Right lobe of liver (tissue), 6 donors: ENCODE measurements at places on chromosomes 3 and 15. TPM values are rescaled to one million over a fixed set of nuclear protein-coding genes. Genes with fewer than 3 reads are reported as not detected.

CD276 gene
- 26.3 TPM for total RNA-seq

GPR62 gene
- not detected for total RNA-seq

PPP1R14D gene
- total RNA-seq = not detected

GPR176 gene
- 1.7 TPM for total RNA-seq

IL17RE gene
- total RNA-seq = 1.5 TPM

SEMA5B gene
- total RNA-seq = 0.18 TPM

CYB561D2 gene
- total RNA-seq = 29.4 TPM

COL6A5 gene
- total RNA-seq = not detected

LRCH3 gene
- 22.1 TPM for total RNA-seq

GOLGA6A gene
- total RNA-seq = 0.83 TPM

DNA sequence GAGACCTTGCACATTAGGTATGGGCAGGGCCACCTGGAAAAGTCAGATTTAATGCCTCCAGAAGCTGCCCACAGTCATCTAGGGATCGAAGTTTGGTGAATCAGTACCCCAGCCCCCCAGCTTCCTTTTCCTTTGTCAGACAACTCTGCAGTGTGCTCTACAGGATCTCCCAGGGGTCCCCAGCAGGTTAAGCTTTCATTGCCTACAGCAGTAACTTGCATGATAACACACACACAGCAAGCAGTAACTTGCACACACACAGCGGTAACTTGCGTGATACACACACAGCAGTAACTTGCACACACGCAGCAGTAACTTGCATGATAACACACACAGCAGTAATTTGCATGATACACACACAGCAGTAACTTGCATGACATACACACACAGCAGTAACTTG, 131.3 kb downstream of the UACA start:
- no peak for DNase-seq

DNA sequence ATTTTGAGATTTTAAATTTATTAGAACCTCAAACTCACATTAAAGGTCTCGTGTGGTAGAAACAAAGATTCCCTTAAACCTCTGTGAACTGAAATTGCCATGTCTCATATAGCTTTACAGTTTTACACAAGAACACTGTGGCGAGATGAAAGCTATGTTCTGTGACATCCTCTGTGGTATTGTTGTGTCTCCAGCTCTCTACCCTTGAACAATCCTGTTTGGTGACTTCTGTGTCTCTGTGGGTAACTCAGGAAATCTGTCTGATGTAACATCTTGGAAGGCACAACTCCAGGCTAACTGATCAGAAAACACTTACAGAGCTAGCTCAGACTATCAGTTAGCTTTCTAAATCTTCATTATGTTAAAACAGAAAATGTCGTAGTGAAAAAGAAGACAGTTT, 318.8 kb upstream of the GBE1 start:
- no peak for DNase-seq

- DNase-seq = no peak
Measured at GRCh38 chr15:41965441-41966413, 6.6 kb downstream of the EHD4 start.

DNA sequence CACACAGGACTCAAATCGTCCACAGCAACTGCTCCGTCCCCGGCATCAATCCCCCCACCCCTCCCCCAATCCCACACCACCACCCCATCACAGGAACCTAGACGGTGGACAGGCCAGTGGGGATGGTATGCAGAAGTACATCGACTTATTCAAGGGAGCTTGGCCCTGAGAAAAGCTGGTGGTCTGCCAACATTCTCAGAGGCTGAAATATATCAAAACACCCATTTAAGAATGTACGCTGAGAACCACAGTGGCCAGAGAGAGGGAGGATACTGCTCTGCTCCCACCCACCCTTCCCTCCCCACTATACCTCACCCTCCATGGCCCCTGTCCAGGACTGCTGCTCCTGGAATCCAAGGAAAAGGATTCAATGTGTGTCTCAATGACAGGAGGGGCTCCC, 12.4 kb upstream of the USP3 start:
- no peak for DNase-seq

GRCh38 chr3:114451051-114451451, 157.2 kb downstream of the TIGIT start:
- no peak for DNase-seq

DNA sequence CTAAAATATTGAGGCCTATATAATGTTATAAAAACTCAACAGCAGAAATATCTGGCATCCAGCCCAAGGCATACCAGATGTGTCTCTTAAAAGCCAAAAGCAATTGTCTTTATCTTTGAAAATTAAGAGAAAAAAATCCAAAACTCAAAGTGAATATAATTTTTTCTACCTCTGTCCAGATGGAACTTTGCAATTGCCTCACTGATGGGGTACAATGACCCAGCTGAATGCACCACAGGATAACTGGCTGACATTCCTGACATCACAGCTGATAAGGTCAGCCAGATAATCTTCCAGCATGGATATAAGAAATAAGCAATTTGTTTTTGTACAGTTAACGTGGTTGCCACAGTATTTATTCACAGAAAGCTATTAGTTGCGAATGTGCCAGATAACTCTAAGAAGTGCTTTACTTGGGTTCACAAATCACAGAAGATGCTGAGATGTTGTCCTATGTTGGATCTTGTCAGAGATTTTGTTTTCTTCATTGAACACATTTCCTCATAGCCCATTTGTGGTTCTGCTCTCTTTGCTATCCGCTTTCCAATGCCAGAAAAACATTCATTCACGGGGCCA, 566.9 kb upstream of the CCDC54 start:
- no peak for DNase-seq

- no peak for DNase-seq
Measured at GRCh38 chr3:128182656-128183055, 29.4 kb downstream of the EEFSEC start.

- DNase-seq = peak; percentile 75
Measured at GRCh38 chr15:60585743-60586708, 107.1 kb upstream of the ICE2 start.

GRCh38 chr3:66665021-66665695, 164.3 kb upstream of the LRIG1 start:
- no peak for DNase-seq

GRCh38 chr3:43366481-43366880, 80.1 kb downstream of the SNRK start:
- no peak for DNase-seq

- no peak for DNase-seq
Measured at GRCh38 chr3:39228496-39228895, 36.1 kb upstream of the XIRP1 start.

DNA sequence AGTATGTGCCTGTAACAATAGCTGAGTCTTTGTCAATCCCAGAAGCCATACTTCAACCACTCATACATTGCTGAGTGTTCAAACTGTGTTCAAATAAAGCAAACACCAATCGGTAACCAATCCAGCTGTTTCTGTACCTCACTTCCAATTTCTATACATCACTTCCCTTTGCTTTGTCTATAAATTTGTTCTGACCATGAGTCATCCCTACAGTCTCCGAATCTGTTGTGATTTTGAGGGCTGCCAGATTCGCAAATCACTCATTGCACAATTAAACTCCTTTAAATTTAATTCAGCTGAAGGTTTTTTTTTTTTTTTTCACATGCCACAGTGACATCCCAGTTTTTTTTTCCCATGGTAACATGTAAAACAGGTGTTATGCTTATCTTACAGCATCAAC, 870.3 kb downstream of the NAALADL2 start:
- DNase-seq = no peak

DNA sequence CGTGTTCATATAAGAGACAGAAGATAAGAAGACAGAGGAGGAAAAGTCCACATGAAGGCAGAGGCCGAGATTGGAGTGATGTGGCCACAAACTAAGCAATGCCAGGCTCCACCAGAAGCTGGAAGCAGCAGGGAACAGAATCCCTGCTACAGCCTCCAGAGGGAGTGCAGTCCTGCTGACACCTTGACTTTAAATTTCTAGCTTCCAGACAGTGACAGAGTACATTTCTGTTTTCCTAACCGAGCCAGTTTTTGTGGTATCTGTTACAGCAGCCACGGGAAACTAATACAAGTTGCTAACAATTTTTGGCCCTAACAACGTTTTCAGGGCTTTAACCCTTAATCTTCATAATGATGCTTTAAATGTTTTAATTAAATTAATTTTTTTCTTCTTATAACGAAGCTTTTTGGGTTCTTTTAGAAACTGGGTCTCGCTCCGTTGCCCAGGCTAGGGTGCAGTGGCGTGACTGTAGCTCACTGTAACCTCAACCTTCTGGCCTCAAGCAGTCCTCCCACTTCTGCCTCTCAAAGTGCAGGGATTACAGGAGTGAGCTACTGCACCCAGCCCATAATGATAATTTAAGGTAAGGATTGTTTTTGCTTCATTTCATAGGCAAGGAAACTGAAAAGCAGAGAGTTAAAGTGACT, 202.3 kb upstream of the PROK2 start:
- DNase-seq = no peak

DNA sequence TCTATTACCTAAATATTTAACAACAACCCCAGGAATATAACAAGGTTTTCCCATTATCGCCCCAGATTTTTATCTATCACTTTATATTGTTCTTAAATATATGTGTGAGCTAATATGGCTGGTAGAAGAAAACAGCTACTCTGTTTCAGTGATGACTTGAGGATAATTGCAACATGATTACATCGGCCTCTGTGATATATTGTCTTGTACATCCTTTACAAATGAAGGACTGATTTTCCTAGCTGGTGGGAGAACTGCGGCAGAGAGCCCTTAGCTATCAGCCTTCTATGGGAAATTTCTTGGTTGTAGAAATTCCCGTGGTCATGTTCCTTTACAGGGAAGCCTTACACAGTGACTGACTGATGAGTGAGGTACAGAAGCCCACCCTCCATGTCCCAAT, 110.9 kb upstream of the ZNF717 start:
- DNase-seq = no peak

DNA sequence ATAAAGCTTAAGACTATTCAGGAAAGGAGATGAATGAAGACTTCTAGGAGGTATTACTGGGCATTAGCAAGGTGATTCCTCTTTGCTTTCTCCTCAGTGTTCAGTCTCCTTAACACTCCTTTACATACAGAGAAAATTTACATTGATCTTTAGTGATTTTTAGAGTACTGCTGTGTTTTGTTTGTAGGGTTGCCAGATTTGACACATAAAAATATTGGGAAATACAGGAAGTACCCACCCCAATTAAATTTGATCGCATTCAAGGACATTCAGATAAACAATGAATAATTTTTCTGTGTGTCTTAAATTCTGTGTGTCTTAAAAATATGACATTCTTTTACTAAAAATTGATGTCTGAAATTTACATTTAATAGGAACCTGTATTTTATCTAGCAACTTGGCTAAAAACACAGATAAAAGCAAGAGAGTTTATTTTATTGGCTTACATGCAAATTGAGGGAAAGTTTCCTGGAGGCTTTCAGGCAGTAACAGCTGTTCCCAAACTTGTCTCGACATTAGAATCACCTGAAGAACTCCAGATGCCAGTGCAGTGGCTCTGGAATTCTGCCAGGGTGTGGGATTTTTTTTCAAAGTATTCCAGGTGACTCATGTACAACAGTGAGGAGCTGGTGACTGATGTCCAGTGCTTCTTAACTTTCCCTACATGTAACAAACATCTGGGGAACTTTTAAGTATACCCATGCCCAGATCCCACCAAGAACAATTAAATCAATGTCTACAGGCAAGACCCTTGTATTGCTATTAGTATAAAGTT, 23.4 kb upstream of the PLOD2 start:
- no peak for DNase-seq

GRCh38 chr15:41284427-41285177, 47.8 kb downstream of the OIP5 start:
- DNase-seq = no peak

DNA sequence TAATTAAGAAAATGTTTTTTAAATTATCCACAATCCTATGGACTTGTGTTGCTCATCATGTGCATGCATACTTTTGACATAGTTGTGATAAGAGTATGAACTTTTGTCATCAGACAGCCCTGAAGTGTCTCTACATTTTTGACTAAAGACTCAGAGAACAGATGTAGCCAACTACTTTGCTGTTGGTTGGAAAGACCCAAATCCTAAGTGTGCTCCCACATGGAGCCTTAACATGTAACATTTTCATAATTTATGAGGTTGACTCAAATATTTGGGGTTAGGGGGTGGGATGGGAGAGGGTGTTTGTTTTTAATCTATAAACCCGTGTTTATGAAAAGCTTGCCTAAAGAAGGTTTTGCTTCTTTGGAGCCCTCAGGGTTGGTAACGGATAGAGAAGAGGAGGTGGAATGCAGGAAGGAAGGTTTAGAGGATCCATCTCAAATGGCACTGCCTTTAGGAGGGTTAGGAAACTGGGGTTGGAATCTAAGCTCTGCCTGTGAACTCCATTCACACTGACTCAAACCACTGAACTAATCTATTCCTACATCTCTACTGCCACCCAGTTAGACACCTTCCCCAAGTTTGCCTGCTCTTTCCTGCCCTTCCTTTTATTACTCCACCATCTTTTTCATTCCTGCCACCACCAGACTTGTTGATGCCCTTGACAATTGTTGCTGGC, 3.7 kb downstream of the BOC start:
- DNase-seq = no peak

- DNase-seq = no peak
Measured at GRCh38 chr3:169744366-169745054, 20.4 kb downstream of the TERC start.

DNA sequence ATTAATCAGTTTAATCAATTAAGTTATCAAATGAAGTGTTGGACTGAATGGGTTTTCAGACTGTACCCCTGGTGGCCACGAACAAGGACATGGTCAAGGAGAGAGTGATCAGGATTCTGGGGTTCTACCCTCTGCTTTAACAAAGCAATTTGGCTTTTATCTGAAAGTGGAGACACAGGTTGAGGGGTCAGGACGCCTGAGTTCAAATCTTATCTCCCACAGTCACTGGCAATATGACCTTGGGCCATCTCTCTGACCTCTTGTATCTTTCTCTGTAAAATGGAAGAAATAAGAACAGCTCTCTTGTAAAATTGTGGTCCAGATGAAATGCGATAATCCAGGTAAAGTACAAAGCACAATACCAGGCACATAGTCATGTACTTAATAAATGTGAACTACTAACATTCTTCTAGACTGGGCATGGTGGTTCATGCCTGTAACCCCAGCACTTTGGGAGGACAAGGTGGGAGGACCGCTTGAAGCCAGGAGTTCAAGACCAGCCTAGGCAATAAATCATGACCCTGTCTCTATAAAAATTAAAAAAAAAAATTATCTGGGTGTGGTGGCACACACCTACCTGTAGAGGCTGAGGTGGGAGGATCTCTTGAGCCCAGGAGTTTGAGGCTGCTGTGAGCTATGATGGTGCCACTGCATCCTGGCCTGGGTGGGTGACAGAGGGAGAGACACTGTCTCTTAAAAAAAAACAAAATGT, 48.6 kb upstream of the ARL8B start:
- no peak for DNase-seq

DNA sequence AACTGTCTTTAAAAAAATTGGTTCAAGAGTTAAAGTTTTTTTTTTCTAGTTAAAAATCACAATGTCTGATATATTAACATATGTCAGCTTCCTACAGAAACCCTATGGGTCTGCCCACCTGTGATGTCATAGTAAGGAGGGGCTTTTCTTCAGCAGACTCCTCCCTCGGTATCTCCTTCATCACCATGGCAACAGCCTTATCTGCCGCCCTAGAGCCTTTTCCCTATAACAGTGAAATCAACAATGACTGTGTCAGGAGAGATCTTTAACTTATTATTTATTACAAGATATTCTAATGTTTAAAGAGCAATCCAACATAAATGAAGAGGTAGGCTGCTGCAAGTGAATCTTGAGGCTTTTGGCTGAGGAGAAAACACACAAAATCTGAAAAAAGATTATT, 138.7 kb downstream of the PEX5L start:
- no peak for DNase-seq
